ENCODE measurements at places on chromosomes 12 and 14.

GRCh38 chr12:63070709-63071108, 80.3 kb downstream of the AVPR1A start:
- no peak overlapping the region for H3K27ac ChIP-seq
- DNase-seq, result no peak
- H3K4me3 ChIP-seq, result no peak overlapping the region
- H3K36me3 ChIP-seq, result no peaks in the 10 kb centered on the region
- H3K4me1 ChIP-seq, result no peaks in the 10 kb centered on the region

DNA sequence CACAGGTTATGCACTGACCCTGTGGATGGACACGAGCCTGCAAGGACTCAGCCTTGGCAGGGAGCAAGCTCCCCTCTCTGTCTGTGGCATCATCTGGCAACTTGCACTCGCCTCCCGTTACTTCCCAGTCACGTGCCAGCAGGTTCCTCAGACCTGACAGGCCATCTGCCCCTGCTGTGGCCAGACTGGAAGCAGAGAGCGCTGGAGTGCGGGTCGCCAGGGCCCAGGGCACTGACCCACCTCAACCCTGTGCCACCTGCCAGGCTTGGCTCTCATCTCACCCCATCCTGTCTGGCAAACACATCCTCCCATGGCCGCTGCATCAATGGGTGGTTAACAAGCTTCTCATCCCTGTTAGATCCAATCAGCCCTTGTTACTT, 28.4 kb downstream of the SLC6A12 start:
- H3K27ac ChIP-seq, result no peak overlapping the region
- DNase-seq, result no peak
- no peaks in the 10 kb centered on the region for H3K36me3 ChIP-seq
- peaks cover 6% of the 10 kb centered on the region for H3K27me3 ChIP-seq
- peaks cover 11% of the 10 kb centered on the region for H3K4me1 ChIP-seq
- H3K4me3 ChIP-seq, result no peak overlapping the region

GRCh38 chr14:102907980-102908730, 14.3 kb upstream of the AMN start:
- H3K27me3 ChIP-seq, result no peaks in the 10 kb centered on the region
- H3K4me1 ChIP-seq, result no peaks in the 10 kb centered on the region
- no peak overlapping the region for H3K27ac ChIP-seq
- peaks cover 17% of the 10 kb centered on the region for H3K36me3 ChIP-seq
- no peak for DNase-seq

GRCh38 chr14:67526676-67527459, 6.2 kb upstream of the PLEKHH1 start:
- no peaks in the 10 kb centered on the region for H3K4me1 ChIP-seq
- no peak overlapping the region for H3K4me3 ChIP-seq
- no peaks in the 10 kb centered on the region for H3K36me3 ChIP-seq
- DNase-seq, result peak; percentile 45
- H3K27me3 ChIP-seq, result peaks cover 50% of the 10 kb centered on the region
- H3K27ac ChIP-seq, result no peak overlapping the region

DNA sequence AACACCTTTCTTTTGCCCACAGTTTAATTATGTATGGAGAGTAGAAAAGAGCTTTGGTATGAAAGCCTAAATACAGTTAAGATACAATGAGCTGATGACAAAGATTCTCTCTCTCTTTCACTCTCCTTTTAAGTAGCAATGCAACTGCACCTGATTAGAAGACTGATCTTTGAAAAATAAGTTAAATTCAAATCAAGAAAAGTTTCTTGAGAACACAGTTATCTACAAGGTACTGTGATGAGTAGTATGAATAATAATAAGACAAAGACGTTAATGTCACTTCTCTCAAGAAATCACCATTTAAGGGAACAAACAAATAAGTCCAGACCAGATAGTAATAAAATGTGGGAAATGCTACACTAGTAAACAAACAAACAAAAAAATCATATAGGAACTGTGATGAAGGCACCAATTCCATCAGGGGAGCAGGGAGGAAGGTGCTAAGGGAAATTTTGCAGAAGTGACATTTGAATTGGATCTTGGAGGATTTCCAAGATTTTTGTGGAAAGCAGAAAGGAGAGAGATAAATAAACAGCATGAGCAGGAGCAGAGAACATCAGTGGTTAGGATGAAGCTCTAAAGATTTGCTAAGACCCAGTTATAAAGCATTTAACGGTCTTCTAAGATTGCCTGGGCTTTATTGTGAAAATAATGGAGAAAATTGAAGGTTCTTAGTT, 65.2 kb upstream of the STK38L start:
- H3K27me3 ChIP-seq, result no peaks in the 10 kb centered on the region
- H3K27ac ChIP-seq, result peak overlapping the region; percentile 74
- H3K36me3 ChIP-seq, result no peaks in the 10 kb centered on the region
- peaks cover 9% of the 10 kb centered on the region for H3K4me1 ChIP-seq
- DNase-seq, result peak; percentile 53

DNA sequence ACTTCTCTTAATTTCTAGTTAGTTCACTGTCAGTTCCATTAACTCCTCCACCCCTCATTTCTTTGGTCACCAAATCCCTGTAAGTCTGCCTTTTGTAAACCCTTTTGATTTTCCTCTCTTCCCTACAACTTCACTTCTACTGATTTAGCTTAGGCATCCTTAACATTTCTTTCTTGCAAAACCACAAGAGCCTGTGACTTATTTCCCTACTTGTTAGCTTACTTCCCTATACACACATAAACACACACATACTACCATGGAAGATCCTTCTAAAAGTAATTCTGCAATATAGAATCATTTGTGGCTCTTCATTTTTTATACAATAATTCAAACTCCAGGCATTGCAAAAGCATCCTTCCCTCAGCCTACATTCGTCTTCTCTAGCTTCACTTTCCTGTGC, 494.3 kb upstream of the USP15 start:
- H3K36me3 ChIP-seq, result no peaks in the 10 kb centered on the region
- H3K4me1 ChIP-seq, result no peaks in the 10 kb centered on the region
- DNase-seq, result no peak
- H3K27ac ChIP-seq, result no peak overlapping the region

DNA sequence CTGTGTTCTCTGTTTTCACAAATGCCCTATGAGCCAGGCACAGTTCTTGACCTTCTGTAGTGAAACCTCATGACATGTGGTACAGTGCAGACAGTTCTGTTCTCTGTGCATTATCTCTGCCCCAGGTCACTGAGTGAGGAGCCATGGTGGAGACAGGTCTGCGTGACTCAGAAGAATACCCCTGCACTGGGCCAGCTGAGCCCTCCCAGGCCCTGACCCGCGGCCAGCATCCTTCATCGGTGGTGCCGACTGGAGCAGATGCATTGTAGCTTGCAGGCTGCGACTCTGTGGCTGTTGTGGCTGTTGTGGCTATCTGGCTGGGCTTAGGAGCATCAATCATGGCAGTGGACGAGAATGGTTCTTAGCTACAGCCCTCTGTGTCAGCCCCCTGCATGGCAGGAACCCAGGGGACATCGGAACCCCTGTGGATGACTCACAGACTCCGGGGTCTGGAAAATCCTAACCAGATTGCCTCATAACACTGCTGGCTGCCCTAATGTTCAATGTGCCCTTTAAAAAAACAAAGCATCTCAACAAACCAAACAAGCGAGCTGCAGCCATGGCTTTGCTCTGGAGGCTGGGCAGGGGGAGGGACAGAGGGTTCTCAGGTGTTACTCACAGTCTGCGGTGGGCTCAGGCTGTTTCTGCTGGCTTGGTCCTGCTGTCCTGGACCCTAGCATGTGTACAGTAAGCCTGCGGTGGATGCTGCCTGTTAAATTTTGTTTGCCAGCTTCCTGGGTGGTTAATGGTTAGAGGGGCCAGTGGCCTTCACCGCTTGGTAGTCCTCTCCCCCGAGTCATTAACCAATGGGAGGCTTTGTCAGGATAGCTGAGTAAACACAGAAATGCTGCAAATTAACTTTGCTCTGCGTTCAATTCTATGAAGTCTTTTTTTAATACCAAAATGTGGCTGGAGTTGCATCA, at the start of gene SERPINA6:
Gene SERPINA6, minus strand, starts transcription at position 689 of the 923 bp plus-strand sequence. CDS start 8,688 bp downstream, outside the sequence.
- H3K4me1 ChIP-seq, result no peaks in the 10 kb centered on the region
- H3K27ac ChIP-seq, result no peak within 1 kb of the TSS
- no peaks in the 10 kb centered on the region for H3K36me3 ChIP-seq

DNA sequence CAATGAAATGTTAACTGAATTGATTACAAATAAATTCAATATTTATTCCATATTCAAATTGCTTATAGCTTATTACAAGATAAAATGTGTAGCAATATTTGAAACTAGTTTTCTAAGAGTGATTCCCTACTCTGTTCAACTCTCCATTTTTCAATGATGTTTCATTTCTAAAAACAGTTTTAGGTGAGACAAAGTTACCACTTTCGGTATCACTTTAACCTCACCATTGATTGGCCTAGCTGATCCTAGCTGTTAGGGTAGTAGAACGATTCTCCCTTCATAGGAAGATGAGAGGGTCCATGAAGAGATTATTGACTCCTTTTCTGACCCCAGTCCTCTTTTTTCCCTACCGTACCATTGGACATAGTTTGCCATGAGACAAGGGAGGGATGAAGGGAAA, 373.3 kb downstream of the PRKD1 start:
- no peak overlapping the region for H3K4me3 ChIP-seq
- H3K27ac ChIP-seq, result no peak overlapping the region
- no peaks in the 10 kb centered on the region for H3K36me3 ChIP-seq
- no peaks in the 10 kb centered on the region for H3K27me3 ChIP-seq
- H3K4me1 ChIP-seq, result peaks cover 6% of the 10 kb centered on the region
- no peak for DNase-seq

DNA sequence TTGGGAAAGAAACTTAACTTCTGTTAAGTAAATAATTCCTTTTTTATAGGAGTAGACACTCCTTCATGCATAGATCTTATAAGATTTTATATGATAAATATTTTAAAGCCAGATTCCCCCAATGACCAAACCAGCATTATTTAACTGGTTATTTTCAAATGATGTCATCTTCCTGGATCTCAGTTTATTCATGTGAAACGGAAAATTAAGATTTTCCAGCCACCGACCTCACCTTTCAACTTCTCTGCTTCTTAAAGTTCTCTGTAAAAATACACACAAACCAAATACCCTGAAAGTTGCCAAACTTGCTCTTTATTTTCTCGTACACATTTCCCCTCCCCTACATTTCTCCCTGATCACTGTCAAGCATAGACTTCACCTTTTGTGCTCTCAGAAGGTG, 364.2 kb downstream of the GALC start:
- no peaks in the 10 kb centered on the region for H3K27me3 ChIP-seq
- DNase-seq, result no peak
- no peaks in the 10 kb centered on the region for H3K4me1 ChIP-seq
- H3K27ac ChIP-seq, result no peak overlapping the region

- H3K4me1 ChIP-seq, result no peaks in the 10 kb centered on the region
- no peak overlapping the region for H3K27ac ChIP-seq
- peaks cover 28% of the 10 kb centered on the region for H3K27me3 ChIP-seq
Observed at GRCh38 chr12:69338936-69339335, 9.2 kb upstream of the LYZ start.

DNA sequence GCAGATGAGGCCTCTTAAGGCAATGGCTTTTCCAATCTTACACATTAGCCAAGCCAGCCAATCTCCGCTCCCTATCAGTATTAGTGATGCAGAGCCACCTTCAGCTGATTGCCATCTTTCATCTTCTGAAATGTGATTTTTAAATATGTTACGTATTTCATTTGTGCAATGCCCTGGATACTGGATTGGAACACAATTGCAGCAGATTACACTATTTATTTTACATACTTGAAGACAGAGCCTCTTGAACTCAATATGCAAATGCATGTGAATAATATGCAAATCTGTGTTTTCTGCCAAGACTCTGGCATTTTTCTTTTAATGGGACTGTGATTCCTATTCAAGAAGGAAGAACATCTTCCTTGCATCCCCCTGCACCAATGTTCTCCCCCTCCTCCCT, 90.5 kb downstream of the GRIN2B start:
- no peak for DNase-seq
- no peaks in the 10 kb centered on the region for H3K4me1 ChIP-seq
- no peak overlapping the region for H3K4me3 ChIP-seq
- H3K36me3 ChIP-seq, result no peaks in the 10 kb centered on the region
- no peak overlapping the region for H3K27ac ChIP-seq

GRCh38 chr12:92058664-92059063, 87.0 kb downstream of the BTG1 start:
- H3K27me3 ChIP-seq, result no peaks in the 10 kb centered on the region
- H3K27ac ChIP-seq, result no peak overlapping the region
- no peak for DNase-seq
- H3K36me3 ChIP-seq, result no peaks in the 10 kb centered on the region
- no peak overlapping the region for H3K4me3 ChIP-seq

- peaks cover 2% of the 10 kb centered on the region for H3K27me3 ChIP-seq
- H3K27ac ChIP-seq, result no peak overlapping the region
- no peak for DNase-seq
- H3K36me3 ChIP-seq, result no peaks in the 10 kb centered on the region
- H3K4me3 ChIP-seq, result no peak overlapping the region
Observed at GRCh38 chr14:93975791-93976476, 436 bp downstream of the ASB2 start.

DNA sequence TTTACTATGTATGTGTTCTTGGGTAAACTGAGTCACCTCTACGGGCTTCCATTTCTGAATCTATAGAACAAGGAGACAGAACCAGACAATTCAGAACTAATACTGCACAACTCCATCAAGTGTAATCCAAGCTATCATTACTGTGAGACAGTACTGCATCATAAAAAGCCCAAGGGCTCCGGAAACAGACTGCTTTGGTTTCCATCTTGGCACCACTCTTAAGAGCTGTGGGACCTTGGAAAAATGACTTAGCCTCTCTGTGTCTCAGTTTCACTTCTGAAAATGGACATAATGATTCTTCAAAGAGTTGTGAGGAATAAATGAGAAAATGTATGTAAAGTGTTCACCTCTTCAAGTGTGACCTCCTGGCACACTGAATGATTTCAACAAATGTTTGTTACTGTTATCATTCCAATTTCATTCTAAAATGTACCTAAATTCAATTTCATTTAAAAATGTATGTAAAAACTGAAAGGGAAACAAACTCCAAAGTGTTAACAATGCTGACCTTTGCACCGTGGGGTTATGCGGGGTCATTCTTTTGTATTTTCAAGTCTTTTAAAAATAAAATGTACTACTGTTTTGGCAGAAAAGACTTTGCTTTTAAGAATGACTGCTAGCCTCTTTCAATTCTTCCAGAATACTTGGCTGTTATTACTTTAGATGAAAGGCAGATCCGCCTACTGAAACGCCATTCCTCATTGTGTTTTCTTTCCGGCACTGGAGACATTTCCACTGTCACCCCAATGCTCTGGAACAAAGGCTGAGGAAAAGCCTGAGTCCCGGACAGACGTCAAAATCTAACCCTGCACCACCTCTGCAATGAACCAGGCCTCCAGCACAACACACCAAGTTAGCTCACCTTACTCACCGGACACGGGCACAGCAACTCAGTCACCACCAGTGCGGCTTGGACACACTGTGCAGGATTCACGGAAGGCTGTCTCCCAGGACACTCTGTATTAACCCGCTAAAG, 62.8 kb downstream of the TMCC3 start:
- H3K4me1 ChIP-seq, result no peaks in the 10 kb centered on the region
- no peak overlapping the region for H3K4me3 ChIP-seq
- no peak overlapping the region for H3K27ac ChIP-seq

DNA sequence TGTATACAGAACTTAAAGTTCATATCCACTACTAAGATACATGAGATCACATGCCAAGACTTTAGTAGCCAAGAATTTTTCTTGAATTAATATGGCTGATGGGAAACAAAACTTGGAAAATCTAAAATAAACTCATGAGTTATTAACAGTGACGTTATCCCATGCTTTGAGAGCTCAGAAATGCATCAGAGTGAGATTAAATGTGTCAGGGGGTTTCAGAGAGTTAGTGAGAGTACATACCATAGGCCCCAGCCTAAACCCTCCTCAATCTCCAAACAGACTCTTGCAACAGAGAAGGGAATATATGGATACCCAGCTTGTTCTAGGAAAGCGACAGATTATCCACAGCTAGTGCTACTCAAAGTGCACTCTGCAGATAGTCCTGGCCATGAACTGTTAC, 19.3 kb downstream of the SLC35F4 start:
- no peak for DNase-seq
- no peaks in the 10 kb centered on the region for H3K27me3 ChIP-seq
- no peak overlapping the region for H3K4me3 ChIP-seq
- H3K27ac ChIP-seq, result no peak overlapping the region
- no peaks in the 10 kb centered on the region for H3K36me3 ChIP-seq
